ENCODE measurements at places on chromosomes 3 and 15.

- peak; percentile 86 for DNase-seq
Observed at GRCh38 chr15:81480645-81481053, 106.6 kb upstream of the TMC3 start.

DNA sequence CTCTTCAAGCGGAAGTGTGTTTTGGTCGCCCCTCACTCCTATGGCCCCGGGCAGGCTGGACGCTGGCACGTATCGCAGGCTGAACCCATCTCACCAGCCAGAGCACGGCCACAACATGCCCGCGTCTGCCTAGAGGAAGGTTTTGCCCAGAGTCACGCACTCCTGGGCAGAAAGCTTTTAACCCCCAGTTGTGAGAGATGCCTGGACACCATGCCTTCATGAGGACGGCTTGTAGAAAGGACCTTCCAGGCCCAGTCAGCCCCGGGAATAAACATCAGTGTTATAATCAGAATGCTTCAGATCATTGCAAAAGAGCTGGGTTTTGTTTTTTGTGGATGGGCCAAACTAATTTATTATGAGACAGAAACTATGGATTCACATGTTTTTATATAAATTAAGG is 16.5 kb downstream of the CYFIP1 start:
- no peak for DNase-seq

DNA sequence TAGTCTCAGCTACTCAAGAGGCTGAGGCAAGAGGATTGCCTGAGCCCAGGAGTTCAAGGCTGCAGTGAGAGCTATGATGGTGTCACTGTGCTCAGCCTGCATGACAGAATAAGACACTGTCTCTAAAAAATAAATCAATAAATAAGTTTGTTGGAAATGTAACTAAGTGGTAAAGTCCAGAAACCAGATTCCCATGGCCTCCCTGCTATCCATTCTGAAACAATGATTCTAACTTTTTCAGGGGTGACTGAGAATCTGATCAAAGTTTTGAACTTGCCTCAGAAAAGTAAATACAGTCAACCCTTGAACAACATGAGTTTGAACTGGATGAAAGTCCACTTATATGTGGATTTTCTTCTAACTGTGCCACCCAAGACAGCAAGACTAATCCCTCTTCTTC is 86.2 kb downstream of the NBEAL2 start:
- no peak for DNase-seq

DNA sequence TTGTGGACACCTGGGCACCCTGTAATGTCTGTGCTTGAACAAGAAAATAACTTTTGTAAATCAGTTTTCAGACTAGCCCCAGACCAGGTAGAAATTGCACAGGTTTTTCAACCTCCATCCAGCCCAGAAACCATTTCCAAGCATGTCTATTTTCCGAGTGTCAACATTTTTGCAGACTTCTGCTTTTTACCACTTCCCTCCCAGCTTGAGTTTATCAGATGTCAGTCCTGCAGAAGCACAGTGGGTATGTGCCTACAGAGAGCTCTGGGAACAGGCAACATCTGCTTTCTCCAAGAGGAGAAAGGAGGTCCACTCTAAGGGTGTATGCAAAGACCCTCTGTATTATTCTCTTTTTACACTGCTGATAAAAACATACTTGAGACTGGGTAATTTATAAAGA is 83.9 kb downstream of the LRRK1 start:
- peak; percentile 41 for DNase-seq

- DNase-seq = peak; percentile 16
Observed at GRCh38 chr3:57234613-57235575, 7.4 kb downstream of the APPL1 start.

DNA sequence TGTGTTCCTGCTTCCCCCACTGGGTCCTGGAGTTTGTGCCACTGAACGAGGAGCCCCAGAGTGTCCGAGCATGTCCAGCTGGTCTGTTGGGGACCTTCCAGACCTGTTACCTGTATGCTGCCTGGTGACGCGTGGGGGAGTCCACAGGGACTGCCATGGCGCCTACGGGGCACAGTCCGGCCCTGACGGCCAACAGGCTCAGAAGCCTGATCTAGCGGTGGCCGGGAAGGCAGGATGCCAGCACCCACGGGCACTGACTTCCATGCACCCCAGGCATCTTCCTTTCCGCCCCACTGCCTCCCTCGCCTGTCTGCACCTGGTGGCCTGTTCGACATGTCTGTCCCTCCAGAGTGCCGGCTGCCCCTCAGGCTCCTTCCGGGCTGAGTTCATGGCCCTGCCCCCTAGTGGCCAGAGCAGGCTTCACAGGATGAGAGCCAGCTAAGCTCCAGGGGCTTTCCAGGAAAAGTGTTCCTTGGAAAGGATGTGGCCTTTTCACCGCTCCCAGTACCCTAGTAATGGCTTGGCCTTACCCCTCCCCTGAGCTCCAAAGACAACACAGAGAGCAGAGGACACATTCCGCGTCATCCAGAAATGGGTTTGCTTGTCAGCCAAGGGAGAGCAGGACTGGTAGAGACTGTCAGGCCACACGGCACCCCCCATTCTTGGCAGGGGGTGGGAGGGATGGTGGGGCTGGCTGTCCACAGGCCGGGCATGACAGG is 35.7 kb downstream of the NGRN start:
- peak; percentile 65 for DNase-seq

DNA sequence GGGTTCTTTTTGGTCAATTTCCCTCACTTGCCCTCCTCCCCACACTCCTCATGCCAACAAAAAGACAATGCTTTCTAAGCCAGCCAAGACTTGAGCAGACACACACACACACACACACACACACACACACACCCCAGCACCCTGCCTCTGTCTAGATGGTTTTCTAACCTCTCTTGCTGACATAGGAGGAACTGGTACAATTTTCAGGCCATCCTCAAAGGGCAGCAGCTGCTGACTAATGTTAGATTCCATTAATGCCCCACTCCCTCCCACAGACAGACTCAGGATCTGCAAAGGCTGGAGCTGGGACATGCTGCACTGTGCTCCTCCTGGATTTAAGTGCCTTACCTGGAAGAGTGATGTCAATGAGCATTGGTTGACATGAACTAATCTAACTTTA is 438.4 kb downstream of the OCA2 start:
- no peak for DNase-seq

- peak; percentile 78 for DNase-seq
Observed at GRCh38 chr3:42680271-42680670, 5.1 kb upstream of the KLHL40 start.

DNA sequence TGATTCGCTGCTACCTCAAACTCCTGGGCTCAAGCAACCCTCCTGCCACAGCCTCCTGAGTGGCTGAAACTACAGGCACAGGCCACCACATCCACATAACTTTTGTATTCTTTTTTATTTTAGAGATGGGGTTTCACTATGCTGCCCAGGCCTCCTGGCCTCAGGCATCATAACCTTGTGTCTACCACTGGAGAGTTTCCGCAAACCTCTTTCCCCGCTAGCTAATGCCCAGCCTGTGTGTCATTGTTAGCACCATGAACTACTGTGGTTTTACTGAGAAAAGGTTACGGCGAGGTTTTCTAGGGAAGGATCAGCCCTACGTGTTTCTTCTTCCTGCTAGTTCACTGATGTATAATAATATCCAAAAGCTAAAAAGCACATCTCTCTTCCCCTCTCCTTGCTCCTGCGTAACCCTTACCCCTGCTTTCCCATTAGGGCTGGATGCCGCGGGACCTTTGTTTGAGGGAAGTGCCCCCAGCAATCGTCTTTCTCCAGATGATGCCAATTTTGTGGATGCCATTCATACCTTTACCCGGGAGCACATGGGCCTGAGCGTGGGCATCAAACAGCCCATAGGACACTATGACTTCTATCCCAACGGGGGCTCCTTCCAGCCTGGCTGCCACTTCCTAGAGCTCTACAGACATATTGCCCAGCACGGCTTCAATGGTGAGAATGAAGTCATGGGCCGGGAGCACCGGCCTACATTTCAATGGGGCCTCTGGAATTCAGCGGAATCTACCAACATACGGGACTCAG is 113.7 kb downstream of the LIPC start:
- no peak for DNase-seq

DNA sequence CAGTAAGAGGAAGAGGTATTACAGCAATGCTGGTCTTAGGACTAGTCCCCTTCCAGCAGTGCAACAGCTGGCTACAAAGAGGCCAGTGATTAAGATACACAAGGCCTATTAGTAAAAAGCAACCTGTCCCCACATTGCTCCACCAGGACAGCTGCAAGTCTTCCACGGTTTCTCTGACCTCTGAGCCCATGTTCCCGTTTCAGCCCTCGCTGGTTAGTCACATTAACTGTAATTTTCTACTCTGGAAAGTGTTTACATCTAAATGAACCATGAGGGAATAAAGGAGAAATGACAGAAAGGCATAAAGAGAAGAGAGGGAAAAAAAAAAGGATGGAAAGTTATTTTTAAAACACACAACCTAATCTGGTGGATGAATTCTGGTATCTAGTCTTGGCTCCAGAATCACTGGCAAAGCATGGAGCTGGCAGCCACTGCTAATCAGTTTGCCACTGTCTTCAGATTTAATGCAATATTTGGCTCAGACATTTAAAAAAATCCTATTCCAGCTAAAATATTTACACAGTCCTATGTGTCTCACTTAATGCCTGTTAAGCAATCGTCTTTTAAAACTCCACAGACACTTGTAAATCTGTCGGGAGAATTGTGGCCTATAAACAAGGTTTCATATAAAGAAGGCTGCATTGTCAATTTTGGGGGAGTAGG is 154.9 kb downstream of the GREM1 start:
- peak; percentile 82 for DNase-seq

DNA sequence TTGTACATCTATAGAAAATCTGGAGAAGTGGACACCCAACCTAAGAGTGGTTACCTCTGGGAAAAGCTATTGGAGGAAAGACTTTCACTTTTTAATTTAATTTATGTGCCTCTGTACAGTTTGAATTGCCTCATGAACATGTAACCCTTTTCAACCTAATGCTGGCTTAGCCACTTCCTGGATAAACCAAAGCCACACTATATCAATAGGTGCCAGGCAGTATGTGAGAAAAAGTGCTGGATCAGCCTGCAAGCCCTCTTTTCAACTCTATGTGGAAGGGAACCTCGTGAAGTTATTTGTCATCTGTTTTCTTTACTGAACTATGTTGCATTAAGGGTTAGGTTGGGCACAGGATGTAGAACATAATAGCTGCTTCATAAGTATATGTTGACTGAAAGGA is 9.3 kb upstream of the TOPAZ1 start:
- no peak for DNase-seq

DNA sequence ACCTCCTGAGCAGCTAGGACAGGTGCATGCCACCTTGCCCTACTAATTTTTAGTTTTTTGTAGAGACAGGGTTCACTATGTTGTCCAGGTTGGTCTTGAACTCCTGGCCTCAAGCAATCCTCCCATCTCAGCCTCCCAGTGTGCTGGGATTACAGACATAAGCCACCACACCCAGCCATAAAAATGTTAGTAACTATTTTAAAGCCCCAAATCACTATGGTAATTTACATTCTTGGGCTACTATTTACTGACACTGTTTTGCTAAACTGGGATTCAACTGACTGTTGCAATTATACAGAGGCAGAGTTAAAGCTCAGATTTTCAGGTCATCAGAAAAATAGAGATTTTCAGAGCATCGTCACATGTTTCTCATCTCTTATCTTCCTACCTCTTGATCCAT is 258.6 kb downstream of the FEZF2 start:
- DNase-seq = no peak

GRCh38 chr15:76930831-76931396 is 635 bp upstream of the RCN2 start:
- DNase-seq = no peak

DNA sequence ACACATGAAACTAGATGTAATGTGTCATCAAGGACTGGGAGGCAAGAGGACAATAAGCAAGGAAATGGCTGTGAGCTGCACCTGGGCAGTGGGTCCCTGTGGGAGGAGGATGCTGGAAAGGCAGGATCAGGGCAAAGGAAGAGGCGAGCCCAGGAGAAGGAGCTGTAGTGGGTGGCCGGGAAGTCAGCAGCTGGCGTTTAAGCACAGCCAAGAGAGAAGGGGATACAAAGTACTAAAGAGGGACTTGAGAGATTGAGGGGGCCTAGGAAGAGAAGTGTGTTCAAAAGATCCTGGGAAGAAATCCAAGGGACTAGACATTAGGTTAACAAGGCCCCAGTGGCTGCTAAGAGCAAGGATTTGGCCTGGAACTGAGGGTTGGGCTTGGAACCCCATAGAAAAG is 188.5 kb upstream of the SLC24A5 start:
- no peak for DNase-seq

DNA sequence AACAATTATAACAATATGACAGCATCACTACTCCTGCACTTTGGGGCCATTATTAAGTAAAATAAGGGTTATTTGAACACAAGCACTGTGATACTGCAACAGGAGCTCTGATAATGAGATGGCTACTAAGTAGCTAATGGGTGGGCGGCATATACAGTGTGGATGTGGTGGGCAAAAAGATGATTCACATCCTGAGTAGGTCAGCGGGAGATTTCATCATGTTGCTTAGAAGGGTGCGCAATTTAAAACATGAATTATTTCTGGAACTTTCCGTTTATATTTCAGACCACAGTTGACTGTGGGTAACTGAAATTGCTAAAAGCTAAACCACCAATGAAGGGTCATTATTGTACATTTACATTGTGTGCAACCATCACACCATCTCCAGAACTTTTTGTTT is 42.3 kb downstream of the FBXO22 start:
- DNase-seq = peak; percentile 69

DNA sequence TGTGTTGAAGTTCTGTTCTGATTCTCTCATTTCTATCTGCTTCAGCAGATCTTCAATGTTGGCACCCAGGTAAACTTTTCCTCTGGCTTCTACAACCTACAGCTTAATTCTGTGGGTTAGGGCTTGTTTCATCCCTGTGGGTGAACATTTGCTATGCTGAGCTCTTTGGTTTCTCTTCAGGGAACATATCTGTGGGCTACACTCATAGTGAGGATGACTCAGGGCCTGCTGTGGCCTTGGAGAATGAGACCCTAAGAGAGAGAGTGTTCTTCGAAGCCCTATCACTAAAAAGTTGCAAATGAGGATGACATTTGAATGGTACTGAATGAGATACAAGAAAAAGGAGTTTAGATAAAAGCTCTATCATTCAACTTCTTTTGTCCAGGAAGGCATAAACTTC is 346.2 kb upstream of the CBLB start:
- no peak for DNase-seq

DNA sequence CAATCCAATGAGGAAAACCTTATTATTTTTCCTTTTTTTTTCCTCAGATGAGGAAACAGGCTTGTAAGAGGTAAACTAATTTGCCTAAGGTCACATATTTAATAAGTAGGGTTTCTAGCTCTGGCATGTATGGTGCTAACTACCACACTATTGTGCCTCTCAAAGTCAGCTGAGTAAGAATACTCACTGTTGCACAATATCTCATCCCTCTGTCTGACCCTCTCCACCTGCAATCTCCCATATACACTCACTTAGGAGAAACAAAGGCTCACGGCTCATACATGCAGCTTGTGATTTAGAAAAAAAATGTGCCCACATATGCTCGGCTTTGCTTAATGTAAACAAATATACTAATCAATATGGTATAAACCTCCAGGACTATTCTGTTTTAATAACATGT is 10.4 kb upstream of the ARIH1 start:
- DNase-seq = no peak

Data from suppressor macrophage treated with lipopolysaccharide for 1 hour (primary cell).